ENCODE measurements at places on chromosomes 7 and 10.

DNA sequence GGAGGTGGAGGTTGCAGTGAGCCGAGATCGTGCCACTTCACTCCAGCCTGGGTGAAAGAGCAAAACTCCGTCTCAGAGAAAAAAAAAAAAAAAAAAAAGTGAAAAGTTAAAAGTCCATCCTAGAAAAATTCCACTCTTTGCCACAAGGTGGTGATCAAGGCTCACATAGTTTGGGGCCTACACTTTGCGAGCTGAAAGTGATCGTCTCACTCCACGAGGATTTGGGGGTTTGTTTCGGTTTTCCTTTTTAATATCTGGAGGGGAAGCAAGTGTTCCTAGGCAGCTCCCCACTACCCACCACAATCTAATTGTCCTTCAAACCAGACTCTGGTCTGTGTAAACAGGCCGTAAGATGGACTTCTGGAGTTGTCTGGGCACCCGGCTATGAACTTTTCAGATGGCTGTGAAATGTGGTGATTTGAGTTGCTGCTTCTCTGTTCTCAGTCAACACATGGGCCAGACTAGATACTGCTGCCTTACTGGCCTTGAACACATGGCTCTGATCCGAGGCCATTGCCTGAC lies 27.1 kb downstream of the PRLHR start:
- no peak for DNase-seq

DNA sequence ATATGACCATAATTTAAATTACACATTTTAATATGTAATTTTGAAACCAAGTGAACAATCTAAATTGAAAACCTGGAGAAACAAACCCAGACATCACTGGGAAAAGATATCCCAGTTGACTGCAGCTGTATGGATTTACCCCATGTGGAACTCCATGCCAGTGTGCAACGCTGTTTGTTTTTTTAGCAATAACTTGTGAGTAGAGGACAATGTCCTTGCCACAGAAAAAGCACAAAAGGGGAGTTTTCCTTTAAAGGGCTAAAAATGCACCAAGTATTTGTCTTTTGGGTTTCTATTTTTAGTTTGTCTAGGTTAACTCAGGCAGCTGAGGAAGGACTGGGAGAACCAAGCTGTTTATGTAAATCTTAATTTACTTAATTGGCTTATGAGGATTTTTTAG lies 15.1 kb upstream of the COL17A1 start:
- no peak for DNase-seq

- DNase-seq, result no peak
Measured at GRCh38 chr10:23505797-23506465, 67.1 kb downstream of the OTUD1 start.

GRCh38 chr10:47071891-47072290 lies 160.7 kb downstream of the PTPN20 start:
- DNase-seq, result no peak

DNA sequence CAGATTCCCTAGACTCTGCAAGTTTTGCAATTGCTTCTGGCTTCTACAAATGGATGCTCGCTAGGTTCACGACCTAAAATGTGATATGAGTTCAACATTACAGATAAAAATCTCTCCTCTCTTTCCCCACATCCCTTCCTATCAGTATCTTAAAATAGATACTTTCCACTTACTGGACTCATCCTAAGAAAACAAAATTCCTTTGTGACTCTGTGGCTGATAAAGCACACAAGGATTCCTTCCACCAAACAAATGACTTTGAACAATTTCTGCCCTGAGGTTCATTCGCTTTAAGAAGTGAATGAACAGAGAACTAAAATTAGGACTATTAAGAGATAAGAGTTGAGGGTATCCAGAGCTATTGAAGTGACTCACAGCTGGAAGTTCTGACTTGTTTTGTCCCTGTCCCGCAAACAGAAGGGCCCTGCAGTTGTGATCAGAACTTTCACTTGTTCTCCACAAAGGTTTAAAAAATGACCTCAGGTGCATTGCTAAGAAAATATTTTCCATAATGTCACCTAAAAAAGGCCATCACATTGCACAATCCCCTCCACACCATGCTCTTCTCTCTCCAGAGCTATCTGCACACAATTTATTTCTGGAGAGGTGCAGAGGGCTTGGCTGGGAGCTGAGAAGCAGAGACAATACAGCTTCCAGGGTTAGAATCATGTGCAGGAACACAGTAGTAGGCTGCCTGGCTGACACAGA lies 96.1 kb downstream of the PIP4K2A start:
- DNase-seq, result no peak

DNA sequence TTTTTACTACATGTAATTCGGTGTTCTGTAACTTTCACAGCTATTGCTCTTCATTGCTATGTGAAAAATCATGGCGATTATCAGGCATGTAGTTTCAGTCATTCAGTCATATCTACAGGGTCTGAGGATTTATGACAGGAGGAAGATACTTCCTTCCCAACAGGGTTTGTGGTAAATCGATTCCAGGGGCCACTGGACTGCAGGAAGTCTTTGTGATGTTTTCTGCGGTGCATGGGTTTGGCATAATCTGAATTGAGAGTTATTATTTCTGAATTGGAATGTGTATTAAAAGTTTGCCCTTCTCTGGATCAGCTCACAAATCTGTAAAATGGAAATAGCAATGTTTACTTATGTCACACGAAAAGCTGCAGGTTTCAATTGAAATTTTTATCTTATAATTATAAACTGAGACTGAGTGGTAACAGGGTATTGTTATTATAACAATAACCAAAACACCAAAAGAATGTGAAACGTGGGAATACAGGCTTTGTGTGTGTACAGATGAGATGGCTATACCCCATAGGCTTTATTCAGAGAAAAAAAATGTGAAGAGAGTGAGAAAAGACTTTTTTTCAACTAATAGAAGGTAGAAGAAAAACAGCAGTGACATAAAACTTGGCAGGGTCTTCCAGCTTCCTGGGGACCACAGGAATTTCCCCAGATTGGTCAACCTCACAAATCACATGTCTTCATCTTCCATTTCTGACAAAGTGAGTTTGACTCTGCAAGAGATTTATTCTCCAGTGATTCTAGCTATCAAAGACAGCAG lies 307.7 kb upstream of the NFE2L3 start:
- DNase-seq, result no peak

- DNase-seq, result no peak
Measured at GRCh38 chr10:119478111-119478802, 64.3 kb downstream of the RGS10 start.

GRCh38 chr10:6786579-6787031 lies 206.5 kb upstream of the PRKCQ start:
- no peak for DNase-seq

GRCh38 chr7:130791746-130792145 lies 57.7 kb upstream of the KLF14 start:
- DNase-seq, result no peak

DNA sequence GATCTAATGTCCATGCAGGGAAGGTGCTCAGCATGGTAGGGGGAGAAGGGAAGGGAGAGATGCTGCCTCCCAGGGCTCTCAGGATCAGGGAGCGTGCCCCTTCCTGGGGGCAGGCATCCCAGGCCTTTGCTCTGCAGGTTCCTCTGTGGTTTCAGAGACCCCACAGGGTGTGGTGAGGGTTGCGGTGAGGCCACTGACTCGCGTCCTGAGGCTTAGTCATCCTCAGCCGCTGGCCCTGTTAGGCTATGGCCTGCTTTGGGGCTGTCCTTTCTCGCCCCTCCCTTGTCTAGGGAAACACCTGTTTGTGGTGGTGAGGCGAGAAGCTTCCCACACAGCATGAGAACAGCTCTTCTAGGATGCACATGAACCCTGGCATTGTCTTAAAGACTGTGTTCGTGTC lies 558.3 kb upstream of the FOXK1 start:
- no peak for DNase-seq

- peak; percentile 35 for DNase-seq
Measured at GRCh38 chr7:112157072-112157471, 49.1 kb downstream of the DOCK4 start.

- peak; percentile 82 for DNase-seq
Measured at GRCh38 chr10:93376372-93377293, 105.5 kb downstream of the MYOF start.

DNA sequence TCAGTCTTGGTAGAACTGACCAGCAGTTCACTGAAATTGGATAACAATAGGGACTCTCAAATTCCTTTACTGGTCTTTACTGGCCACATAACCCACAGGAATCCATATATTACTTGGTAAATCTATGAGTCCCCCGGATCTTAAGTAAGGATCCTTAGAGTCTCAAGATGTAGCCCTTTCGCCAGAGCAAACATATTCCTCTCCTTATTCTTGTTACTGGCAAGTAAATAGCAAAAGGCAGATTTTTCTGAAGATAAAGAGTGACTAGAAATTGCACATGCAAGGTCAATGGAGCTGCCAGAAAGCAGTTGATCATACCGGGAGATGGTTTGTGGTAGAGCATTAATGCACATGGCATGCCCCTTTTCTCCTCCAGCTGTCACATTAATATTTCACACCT lies 283.0 kb downstream of the HDAC9 start:
- peak; percentile 24 for DNase-seq

GRCh38 chr7:50677638-50677996 lies 105.1 kb downstream of the GRB10 start:
- no peak for DNase-seq

GRCh38 chr7:140726281-140726680 lies 29.8 kb downstream of the NDUFB2 start:
- no peak for DNase-seq

- no peak for DNase-seq
Measured at GRCh38 chr10:24201503-24202180, 7.3 kb upstream of the KIAA1217 start.

- DNase-seq, result no peak
Measured at GRCh38 chr7:11895337-11895736, 63.3 kb upstream of the THSD7A start.

DNA sequence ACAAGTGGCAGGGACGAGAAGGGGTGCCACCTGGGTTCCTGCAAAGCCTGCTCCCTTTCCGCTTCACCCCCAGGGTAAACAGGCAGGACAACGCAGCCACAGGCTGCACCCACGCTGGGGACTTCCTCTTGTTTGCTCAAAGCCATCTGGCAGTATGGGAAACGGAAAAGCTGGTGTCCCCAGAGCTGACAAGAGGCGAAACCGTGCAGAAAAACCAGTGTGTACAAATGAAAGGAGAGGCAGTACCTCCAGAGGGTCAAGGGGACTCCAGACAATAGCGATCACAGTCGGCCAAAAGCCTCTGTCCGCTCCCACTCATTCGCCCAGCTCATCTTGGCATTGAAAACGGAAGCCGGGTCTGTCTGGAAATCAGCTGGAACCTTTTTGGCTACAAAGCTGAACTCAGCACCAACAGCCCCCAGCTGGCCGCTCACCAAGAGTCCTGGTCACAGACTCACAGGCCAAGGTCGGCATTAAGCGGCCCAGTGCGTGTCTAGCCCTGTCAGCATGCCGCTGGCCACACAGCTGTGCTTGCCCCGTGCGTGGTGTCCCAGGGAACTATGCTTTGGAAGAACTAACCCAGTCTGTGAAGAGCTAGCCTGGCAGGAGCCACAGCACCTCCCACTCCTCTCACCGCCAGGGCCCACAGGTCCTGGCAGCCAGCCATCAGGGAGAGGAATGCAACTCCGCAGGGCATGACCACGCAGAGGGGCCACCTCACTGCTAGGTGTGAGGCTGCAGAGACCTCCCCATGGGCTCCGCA lies 10.4 kb downstream of the TNS3 start:
- peak; percentile 87 for DNase-seq

DNA sequence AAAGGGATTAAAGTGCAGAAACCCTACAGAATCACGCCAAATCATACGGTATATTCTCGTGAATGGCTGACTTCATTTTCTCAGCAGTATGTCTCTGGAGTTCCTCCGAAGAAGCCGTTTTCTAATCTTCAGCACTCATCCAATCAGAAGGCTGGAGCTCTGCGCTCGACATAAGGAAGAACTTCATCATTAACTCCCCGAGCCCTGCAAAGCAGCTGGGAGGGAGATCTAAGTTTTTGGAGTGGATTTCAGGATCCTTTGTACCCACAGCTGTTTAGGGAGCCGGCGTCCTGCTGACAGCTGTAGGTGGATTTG lies 40.7 kb upstream of the SDK1 start:
- no peak for DNase-seq

DNA sequence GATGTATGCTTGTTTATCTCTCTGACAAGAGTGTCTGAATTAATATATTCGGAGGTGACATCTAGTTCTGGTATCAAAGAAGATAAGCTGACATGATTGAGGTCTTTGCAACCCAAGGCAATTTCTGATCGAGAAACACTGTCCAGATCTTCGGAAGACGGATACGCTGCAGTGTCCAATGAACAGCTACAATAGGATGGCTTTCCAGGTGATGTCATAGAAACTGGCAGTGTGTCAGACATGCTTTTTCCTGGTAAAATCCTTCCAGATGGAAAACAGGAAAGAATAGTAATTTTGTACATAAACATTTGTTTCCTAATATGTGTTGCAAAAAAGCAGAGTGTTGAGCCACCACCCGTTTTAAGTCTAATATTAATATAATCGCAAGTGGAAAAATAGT lies 33.4 kb downstream of the VWDE start:
- no peak for DNase-seq

DNA sequence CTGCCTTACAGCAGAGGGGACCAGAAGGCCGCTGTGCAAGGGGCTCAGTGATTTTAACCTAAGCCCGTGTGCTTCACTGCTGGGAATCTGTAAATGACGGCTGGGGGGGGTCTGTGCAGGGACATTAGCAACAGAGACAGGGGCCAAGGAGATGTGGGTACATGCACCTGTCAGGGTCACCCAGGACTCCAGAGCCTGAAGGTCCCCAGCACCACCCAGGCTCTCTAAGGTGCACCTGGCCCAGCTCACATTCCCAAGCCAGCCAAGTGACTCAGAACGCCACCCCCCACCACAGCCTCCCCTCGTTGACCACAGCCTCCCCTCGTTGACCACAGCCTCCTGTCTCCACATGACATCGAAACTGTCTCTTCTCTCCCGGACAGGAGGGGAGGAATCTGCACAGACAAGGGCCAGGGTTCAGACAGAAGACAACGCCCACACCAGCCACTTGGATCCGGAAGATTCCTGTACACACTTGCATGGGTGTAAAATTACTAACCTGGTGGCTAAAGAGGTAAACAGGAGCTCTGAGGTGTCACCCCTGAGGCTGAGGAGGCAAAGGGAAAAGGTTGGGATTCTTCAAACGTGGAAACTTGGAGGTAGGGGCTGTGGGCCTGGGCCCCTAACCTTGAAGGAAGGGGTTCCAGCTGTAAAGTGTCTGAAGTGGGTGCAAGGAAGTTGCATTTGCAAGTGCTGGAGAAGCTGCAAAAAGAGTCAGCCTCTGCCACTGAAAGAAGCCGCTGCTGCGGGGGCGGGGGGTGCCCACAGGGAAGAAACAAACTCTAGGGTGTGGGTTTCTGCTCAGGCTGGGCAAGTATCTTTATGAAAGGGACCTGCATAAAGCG lies 27.0 kb downstream of the CALML3 start:
- no peak for DNase-seq

GRCh38 chr10:48589266-48589665 lies 15.6 kb downstream of the ARHGAP22 start:
- peak; percentile 78 for DNase-seq

- no peak for DNase-seq
Measured at GRCh38 chr7:1169409-1170368, 9.7 kb upstream of the ZFAND2A start.

- DNase-seq, result no peak
Measured at GRCh38 chr10:31605426-31605825, 286.4 kb downstream of the ZEB1 start.

Measured in GM04504 (cell line).